ENCODE measurements at places on chromosomes 1 and 21. TPM values are rescaled to one million over a fixed set of nuclear protein-coding genes. Genes with fewer than 3 reads are reported as not detected.

LCE2C gene
- not detected for total RNA-seq

SFN gene
- total RNA-seq, result 1.8 TPM

IL19 gene
- not detected for total RNA-seq

CFHR3 gene
- total RNA-seq, result not detected

NR5A2 gene
- 0.23 TPM for total RNA-seq

TTF2 gene
- total RNA-seq, result 75.6 TPM

LEFTY1 gene
- total RNA-seq, result not detected

OLIG1 gene
- total RNA-seq, result not detected

KIFAP3 gene
- total RNA-seq, result 20.5 TPM

MAN1C1 gene
- 0.63 TPM for total RNA-seq

CNIH4 gene
- total RNA-seq, result 98.9 TPM

HSPG2 gene
- 14.2 TPM for total RNA-seq

TADA1 gene
- total RNA-seq, result 15.3 TPM

KCNE2 gene
- not detected for total RNA-seq

LCA5L gene
- 6.0 TPM for total RNA-seq

UBE2Q1 gene
- 39.9 TPM for total RNA-seq

AIRE gene
- total RNA-seq, result not detected

TRAPPC3 gene
- 141 TPM for total RNA-seq

KRTAP21-3 gene
- not detected for total RNA-seq

OR2G3 gene
- total RNA-seq, result not detected

HRNR gene
- total RNA-seq, result not detected

PCNX2 gene
- 15.0 TPM for total RNA-seq

LMOD1 gene
- not detected for total RNA-seq

OR2T3 gene
- not detected for total RNA-seq

TBCE gene
- 71.7 TPM for total RNA-seq

RTCA gene
- total RNA-seq, result 119 TPM

SLC45A1 gene
- 0.06 TPM for total RNA-seq

SNX7 gene
- total RNA-seq, result 81.5 TPM

DDI2 gene
- 9.4 TPM for total RNA-seq

C1orf115 gene
- 3.1 TPM for total RNA-seq

SLC25A33 gene
- total RNA-seq, result 17.4 TPM

COX20 gene
- total RNA-seq, result 94.6 TPM

AMY1C gene
- not detected for total RNA-seq

PLA2G2D gene
- total RNA-seq, result not detected

RHCE gene
- 0.65 TPM for total RNA-seq

TTC22 gene
- total RNA-seq, result not detected

OR2L8 gene
- total RNA-seq, result not detected

OR6K3 gene
- total RNA-seq, result not detected

CLDN8 gene
- total RNA-seq, result not detected

EDN2 gene
- total RNA-seq, result not detected

OR2G6 gene
- total RNA-seq, result not detected

TTC24 gene
- not detected for total RNA-seq

OR2L2 gene
- total RNA-seq, result not detected

DISP3 gene
- total RNA-seq, result 0.48 TPM

SHISAL2A gene
- total RNA-seq, result not detected

RGSL1 gene
- total RNA-seq, result not detected

All from Daoy (cell line).